MCF 10A (cell line): ENCODE measurements at places on chromosomes 4 and X. TPM values are rescaled to one million over a fixed set of nuclear protein-coding genes. Genes with fewer than 3 reads are reported as not detected.

GRCh38 chr4:11250510-11250909, 178.2 kb downstream of the HS3ST1 start:
- DNase-seq = no peak

- DNase-seq = no peak
These were observed 63.8 kb upstream of the SLC4A4 start for GRCh38 chr4:71275004-71275403.

The CENPVL2 gene
- not detected in 2 replicates for total RNA-seq

DNA sequence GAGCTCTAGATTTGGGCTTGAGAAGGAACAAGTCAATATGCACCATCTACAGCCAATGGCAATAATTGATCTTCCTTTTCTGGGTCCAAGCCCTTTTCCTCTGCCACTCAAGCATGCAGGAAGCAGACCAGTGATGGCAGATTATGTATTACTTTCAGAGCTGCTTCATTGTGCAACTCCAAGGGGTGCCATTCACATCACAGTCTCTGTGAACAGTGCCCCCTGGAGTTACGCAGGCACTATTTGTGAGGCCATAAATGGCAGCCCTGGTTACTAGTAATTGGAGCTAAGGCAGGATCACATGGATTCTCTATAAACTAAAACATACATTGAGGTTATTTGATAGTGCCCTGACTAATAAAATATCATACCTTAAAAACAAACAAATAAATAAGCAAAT, 313.4 kb upstream of the SLC7A11 start:
- DNase-seq = peak; percentile 33
